ENCODE measurements at places on chromosomes 13 and 19. TPM values are rescaled to one million over a fixed set of nuclear protein-coding genes. Genes with fewer than 3 reads are reported as not detected.

- no peaks in the 10 kb centered on the region for H3K4me1 ChIP-seq
- H3K36me3 ChIP-seq, result no peaks in the 10 kb centered on the region
- H3K27ac ChIP-seq, result no peak overlapping the region
Observed at GRCh38 chr13:42615691-42616090, 41.7 kb downstream of the TNFSF11 start.

GRCh38 chr19:51571599-51571998 is 516 bp downstream of the ZNF175 start:
- peak overlapping the region; percentile 79 for H3K4me3 ChIP-seq
- peaks cover 35% of the 10 kb centered on the region for H3K4me1 ChIP-seq
- H3K27me3 ChIP-seq, result peaks cover 2% of the 10 kb centered on the region
- H3K36me3 ChIP-seq, result no peaks in the 10 kb centered on the region
- ATAC-seq, result no peak
- H3K27ac ChIP-seq, result peak overlapping the region; percentile 82

DNA sequence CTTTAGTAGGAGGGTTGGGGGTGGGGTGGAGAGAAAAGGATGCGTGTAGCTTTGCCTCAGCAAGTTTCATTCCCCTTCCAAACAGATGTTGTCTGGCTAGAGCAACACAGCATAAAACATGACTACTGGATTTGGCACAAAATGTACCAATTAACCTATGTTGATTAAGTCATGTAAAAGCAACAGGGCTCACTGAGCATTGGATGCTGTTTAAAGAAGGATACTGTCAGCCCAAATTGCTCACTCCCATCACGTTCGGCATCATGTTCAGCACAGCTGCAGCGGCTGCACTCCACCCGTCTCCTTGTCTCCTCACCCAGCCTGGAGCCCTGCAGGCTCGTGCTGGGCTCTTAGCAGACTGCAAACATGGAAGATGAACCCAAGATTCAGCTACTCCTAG is 77.5 kb downstream of the DLEU7 start:
- no peaks in the 10 kb centered on the region for H3K36me3 ChIP-seq
- ATAC-seq, result no peak
- H3K4me1 ChIP-seq, result no peaks in the 10 kb centered on the region
- H3K27me3 ChIP-seq, result no peaks in the 10 kb centered on the region

DNA sequence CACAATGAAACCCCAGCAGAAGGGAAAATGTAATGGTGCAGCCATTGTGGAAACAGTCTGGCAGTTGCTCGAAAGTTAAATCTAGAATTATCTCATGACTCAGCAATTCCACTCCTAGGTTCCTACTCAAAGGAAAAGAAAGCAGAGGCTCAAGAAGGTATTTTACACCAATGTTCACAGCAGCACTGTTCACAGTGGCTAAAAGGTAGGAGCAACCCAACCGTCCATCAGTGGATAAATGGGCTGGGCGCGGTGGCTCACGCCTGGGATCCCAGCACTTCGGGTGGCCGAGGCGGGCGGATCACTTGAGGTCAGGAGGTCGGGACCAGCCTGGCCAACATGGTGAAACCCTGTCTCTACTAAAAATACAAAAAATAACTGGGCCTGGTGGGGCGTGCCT is 25.9 kb downstream of the ZFR2 start:
- ATAC-seq, result no peak
- no peak overlapping the region for H3K4me3 ChIP-seq
- no peaks in the 10 kb centered on the region for H3K4me1 ChIP-seq
- no peaks in the 10 kb centered on the region for H3K36me3 ChIP-seq

DNA sequence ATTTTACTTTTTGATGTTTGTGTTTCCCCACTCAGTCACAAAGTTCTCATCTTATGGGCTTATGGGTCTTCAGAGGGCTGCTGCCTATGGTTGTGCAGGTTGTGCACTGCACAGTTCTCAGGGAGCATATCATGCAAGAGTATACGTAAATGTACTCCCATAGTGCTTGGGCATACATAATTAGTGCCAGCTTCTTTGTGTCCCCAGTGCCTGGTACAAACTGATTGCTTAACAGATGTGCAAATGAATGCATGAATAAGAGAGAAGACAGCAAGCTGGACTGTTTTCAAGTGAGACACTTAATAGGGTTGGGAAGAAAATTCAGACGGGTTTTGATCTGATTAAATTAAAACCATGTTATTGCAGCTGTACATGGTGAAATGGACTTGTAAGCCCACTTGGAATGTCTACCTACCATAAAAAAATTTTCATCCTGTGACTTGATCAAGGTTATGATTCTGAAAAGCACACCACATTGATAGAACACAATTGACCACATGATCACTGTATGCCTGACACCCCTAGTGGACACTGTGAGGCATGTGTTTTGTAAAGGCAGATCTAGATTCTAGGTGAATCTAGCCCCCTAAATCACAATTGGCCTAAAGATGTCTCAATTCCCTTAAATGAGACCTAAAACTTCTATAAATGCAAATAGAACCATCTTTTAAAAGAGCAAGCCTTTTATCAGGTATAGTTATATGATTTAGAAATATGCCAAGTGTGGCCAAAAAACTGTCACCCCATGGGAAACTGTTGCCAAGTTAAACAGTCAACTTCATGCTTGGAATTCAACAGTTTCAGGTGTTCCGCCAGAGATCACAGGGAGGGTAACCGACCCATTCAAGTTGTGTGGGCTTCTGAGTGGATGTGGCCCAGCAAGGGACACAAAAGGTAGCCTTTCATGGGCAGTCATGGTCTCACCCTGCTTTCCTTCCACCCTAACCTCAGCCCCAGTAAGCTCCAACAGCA is 27.9 kb downstream of the FAM124A start:
- ATAC-seq, result no peak
- no peak overlapping the region for H3K27ac ChIP-seq
- peaks cover 5% of the 10 kb centered on the region for H3K4me1 ChIP-seq

DNA sequence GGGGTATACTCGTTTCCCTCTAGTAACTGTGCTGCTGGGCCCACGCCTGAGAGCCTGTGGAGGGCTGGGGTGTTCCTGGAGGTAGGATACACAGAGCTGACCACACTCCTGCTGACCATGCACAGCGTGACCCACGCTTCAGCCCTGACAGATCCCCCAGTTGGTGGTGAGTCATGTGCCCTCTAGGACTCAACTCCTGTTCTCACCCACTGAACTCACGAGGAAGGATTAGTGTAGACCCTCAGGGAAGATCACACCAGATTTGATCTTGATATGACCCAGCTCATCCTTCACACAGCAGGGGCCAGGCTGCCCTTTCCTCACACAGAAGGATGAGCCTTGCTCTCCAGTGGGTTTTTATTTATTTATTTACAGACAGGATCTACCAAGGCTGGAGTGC is 13.3 kb upstream of the ACP7 start:
- H3K27ac ChIP-seq, result no peak overlapping the region
- H3K36me3 ChIP-seq, result no peaks in the 10 kb centered on the region
- ATAC-seq, result no peak
- H3K4me3 ChIP-seq, result no peak overlapping the region
- H3K4me1 ChIP-seq, result no peaks in the 10 kb centered on the region

DNA sequence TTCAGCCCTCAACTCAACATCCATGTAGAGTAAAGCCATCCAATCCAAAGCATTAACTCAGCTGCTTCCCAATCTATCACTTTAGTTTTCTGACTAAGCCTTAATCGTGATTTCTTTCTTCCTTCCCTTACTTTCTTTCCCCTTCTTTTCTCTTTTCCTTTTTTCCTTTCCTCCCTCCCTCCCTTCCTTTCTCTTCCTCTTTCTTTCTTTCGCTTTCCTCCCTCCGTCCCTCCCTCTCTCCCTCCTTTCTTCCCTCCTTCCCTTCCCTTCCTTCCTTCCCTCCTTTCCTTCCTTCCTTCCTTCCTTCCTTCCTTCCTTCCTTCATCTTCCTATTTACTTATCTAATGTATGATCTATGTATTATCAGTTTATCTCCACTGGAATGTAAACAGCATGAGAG is 71.2 kb downstream of the ERCC5 start:
- no peak overlapping the region for H3K4me3 ChIP-seq
- no peak overlapping the region for H3K27ac ChIP-seq
- peaks cover 26% of the 10 kb centered on the region for H3K27me3 ChIP-seq

- H3K27me3 ChIP-seq, result no peaks in the 10 kb centered on the region
- no peak overlapping the region for H3K4me3 ChIP-seq
- ATAC-seq, result no peak
Observed at GRCh38 chr13:73210218-73210883, 151.5 kb downstream of the KLF5 start.

DNA sequence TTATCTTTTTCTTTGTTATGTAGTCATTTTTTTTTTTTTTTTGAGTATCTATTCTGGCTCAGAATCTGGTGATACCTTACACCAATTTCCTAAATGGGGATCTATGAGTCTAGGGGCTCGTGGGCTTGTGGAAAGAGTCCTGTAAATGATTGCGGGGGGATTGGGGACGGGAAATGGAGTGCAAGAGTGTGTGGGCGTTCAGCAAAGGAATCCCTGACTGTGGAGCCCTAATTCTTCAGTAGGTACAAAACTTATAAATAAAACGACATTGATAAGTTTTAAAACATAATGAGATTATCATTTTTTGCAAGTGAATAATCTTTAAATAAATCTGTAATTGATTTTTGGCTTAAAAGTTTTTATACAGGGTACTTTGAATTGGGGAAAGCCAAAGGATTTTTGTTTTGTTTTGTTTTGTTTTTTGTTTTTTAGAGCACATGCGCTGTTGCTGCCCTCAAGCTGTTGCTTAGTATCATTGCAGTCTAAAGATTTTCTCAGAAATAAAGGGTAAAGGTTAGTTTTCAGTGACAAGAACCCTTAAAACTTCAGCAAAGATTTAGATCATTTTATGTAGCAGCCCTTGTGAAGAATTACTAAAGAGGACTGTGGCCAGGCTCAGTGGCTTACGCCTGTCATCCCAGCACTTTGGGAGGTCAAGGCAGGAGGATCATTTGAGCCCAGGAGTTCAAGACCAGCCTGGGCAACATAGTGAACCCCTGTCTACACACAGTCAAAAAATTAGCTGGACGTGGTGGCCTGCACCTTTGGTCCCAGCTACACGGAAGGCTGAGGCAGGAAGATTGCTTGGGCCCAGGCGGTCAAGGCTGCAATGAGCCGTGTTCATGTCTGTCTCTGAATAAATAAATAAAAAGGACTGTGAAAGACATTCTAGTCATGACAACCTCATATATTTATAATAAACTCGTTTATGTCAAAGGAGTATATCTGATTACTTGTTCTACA is 1.7 kb downstream of the ERCC5 start:
- peaks cover 11% of the 10 kb centered on the region for H3K36me3 ChIP-seq
- no peak for ATAC-seq
- H3K4me1 ChIP-seq, result peaks cover 6% of the 10 kb centered on the region
- no peaks in the 10 kb centered on the region for H3K27me3 ChIP-seq
- H3K4me3 ChIP-seq, result peak overlapping the region; percentile 93

GRCh38 chr19:23460656-23461055 is 65.4 kb upstream of the ZNF91 start:
- H3K27me3 ChIP-seq, result no peaks in the 10 kb centered on the region
- no peaks in the 10 kb centered on the region for H3K4me1 ChIP-seq
- no peak overlapping the region for H3K27ac ChIP-seq
- no peak for ATAC-seq
- no peak overlapping the region for H3K4me3 ChIP-seq

DNA sequence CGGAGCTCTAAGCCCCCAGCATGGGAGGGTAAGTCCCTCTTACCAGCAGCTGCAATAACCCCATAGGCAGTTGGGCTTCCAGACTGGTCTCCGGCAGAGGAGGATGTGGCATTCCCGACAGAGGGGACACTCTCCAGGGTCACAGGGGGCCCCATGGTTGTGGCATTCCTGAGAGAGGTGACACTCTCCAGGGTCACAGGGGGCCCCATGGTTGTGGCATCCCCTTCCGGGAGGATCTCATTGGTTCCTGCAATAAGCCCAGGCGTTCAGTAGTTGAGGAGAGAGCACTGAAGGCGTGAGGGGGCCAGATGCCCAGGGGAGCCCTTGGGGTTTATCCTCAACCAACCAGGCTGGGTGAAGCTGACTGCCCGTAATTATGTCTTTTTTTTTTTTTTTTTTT is 5.4 kb downstream of the CD320 start:
- no peak for ATAC-seq
- no peak overlapping the region for H3K4me3 ChIP-seq
- no peaks in the 10 kb centered on the region for H3K4me1 ChIP-seq
- H3K27ac ChIP-seq, result no peak overlapping the region
- H3K36me3 ChIP-seq, result no peaks in the 10 kb centered on the region
- no peaks in the 10 kb centered on the region for H3K27me3 ChIP-seq

DNA sequence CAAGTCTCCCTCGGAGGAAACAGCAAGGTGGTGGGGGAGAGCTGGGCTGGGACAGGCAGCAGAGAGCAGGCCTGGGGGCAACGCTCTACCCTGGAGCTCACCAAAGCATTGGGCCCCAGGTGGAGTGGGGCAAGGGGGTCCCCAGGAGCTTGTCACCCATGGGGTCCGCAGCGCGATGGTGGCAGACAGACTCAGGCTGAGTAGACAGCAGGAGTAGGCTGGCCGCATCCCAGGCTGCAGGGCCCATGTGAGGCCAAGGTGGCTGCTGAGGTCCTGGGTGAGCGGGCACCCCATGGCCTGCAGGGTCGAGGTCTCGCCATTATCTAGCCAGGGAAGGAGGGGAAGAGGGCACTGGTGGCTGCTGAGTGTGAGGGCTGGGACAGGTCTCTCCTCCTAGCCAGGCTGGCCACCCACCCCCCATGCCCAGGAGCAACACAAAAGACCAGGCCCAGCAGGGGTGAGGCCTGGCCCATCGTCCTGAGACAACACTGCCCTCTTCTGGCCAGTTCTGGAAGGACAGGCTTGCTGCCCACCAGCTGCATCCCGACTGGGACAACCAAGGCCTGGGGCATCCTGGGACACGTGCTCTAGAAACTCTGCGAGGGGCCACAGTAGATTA is 33.1 kb downstream of the CEBPG start:
- H3K36me3 ChIP-seq, result no peaks in the 10 kb centered on the region
- no peak overlapping the region for H3K4me3 ChIP-seq
- ATAC-seq, result peak; percentile 35
- H3K27ac ChIP-seq, result no peak overlapping the region
- no peaks in the 10 kb centered on the region for H3K4me1 ChIP-seq

GRCh38 chr19:57633832-57634131 is 814 bp downstream of the ZNF211 start:
- H3K36me3 ChIP-seq, result peaks cover 57% of the 10 kb centered on the region
- H3K27me3 ChIP-seq, result no peaks in the 10 kb centered on the region
- H3K4me1 ChIP-seq, result no peaks in the 10 kb centered on the region
- no peak overlapping the region for H3K27ac ChIP-seq
- ATAC-seq, result no peak

The KCNC3 gene
- 0.58 TPM for total RNA-seq

The ZGLP1 gene
- total RNA-seq, result not detected

The TTC9B gene
- total RNA-seq, result not detected

The PRSS57 gene
- total RNA-seq, result not detected

The OLFM2 gene
- 21.9 TPM for total RNA-seq

The ZNF99 gene
- 0.02 TPM for total RNA-seq

The OR7C1 gene
- not detected for total RNA-seq

The ZNF540 gene
- total RNA-seq, result 4.2 TPM

The KIR2DL1 gene
- total RNA-seq, result not detected

The MBD3L2 gene
- not detected for total RNA-seq

The ZNF724 gene
- total RNA-seq, result 0.69 TPM

Data from gastroesophageal sphincter (tissue), 4 donors.